Astrocyte of the spinal cord (primary cell): ENCODE measurements at places on chromosomes 7 and 10.

DNA sequence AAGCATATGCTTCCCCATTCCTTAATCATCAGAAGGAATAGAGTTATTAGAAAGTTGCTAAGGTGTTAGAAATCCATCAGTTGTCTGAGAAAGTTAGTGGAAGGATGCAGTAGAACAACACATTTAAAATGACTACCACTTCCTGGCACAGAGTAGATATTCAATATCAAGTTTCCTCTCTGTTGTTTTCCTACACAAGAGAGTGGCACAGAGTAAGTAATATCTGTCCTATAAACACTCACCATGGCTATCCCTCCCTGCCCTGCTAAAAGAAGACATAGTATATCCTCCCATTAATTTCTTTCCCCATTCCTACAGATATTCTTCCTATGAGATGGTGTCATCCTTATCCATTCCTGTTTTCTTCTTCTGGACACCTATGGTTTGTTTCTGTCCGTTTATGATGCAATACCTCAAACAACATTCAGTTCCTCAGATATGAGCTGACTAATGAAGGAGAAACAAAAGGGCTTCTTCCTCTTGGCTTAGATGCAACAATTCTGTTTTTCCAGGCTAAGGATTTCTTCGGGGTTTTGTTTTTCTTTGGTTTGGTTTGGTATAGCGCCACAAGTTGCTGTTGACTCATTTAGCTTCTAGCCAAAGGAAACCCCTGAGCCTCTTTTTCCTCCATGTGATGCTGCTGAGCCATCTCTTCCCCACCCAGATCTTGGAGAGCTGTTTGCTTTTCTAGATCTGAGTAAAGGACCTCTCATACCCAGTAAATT, 32.9 kb upstream of the BPGM start:
- peak; percentile 99 for DNase-seq

DNA sequence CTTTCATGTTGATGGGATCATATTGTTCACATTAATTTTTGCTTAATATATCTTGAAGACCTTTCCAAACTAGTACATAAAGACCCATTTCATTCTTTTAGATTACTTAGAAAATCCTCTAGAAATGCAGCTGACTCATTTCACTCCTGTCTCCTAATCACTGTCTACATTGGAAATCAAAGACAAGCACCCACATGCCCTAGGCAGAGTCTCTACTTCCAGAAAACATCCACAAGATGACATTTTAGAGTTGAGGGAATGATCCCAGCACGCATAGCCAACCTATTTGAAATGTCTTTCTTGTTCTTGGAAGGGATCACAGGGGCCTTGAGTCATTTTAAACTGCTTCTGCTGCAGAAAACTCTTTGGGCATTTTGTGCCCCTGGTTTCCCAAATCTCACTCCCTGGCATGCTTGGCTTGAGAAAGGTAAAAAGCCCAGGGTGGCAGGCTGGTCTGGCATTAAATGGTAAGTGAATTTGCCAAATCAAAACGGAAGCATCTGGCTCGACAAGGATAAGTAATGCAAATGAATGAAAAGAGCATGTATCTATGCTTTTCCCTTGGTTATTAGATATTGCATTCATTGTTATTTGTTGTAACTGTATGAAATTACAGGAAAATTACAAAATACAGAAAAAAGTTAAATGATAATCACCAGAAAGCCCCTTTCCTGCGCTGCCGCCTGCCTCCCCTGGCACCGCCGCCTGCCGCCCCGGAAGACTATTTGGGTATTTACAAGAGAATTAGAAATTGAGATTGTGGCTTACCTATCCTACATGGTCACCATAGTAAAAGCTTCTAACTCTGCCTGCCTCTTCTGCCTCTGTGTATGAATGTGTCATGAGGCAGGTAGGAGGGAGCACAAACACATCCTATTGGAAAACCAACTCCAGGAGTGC, 225.3 kb downstream of the PTEN start:
- DNase-seq: no peak

- DNase-seq: peak; percentile 44
These were observed 140.3 kb upstream of the ODAD2 start for GRCh38 chr10:28139138-28139537.

DNA sequence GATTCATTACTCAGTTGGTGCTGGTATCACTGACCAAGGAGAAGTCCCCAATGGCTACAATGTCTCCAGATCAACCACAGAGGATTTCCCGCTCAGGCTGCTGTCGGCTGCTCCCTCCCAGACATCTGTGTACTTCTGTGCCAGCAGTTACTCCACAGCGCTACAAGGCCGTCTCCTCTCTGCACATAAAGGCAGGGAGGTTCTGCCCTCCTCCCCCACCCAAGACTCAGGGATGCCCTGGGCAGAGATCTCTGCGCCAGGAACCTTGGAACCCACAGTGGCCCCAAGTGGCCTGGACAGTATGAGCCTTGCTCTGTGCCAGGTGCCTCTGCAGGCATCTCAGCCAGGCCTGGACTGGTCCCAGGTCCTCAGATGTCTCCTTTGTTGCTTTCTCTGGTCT, 193.4 kb upstream of the PRSS58 start:
- DNase-seq: no peak

- DNase-seq: no peak
These were observed 24.7 kb downstream of the DAGLB start for GRCh38 chr7:6422926-6423632.

DNA sequence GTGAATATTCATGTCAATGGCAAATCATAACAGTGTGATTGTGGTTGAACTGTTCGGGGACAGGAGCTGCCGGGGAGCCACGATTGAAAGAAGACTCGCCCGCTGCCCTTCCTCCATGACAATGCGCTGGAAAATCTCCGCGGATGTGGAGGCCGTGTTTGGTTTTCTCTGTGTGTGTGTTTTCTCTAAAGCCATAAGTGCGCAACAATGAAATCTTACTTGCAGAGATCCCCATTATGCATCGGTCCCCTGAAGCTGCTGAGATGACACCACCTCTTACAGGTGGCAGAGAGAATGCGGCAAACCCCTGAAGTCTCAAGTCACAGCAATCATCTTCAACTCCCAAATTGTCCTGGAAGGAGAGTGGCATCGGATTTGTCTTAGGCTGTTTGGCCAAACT, 442.3 kb upstream of the MKI67 start:
- DNase-seq: no peak

DNA sequence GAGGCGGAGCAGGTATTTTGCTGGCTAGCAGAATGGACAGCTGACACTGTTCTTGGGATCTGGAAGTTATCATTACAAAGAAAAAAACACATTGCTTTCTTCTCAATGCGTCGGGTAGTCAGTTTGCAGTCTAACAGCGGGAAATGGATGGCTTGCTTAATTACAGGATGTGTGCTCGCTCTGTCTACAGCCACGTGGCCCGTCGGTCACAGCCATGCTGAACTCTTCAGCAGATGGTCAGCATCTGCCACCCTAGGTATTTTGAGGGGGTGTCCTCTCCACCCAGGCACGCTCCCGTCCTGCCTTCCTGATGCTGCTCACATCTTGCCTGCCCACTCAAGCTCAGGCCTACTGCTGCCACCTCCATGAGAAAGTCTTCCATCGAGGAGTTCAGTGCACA, 20.4 kb upstream of the INMT start:
- DNase-seq: no peak

GRCh38 chr7:70678621-70679251, 453.2 kb upstream of the GALNT17 start:
- peak; percentile 89 for DNase-seq

DNA sequence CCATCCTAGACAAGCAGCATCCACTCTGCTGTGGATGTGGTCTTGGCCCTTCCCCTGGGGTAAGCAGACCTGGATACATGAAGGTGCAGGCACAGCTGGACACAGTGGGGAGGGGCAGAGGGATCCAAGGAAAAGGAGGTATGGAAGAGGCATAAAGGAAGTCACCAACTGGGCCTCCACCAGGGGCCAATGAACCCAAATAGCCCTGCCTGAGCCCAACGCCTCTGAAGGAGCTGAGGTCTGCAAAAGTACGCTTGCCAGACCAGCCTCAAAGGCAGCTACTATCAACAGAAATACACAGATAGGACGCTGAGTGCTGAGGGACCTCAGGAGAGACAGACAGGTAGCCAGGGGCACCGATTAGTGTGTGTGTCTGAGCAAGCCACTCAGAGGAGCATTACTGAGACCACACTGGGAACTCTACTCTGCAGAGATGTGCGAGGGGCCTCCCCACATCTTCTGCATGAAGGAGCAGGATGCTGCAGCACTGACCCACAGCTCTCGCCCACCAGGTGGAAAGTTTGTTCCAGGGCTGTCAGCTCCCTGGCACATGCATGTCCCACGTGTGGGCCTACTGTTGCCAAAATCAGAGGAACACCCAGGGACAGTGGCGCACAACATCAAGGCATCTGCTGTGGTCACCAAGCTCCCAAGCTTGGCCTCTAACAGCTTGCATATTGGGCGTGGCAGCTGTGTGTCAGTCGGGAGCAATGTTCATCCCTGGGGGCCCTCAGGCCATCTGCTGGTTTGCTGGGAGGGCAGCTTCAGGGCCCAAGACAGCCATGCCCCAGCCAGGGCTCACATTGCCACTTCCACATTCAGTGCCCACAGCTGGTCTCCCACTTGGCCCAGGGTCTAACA, 40.0 kb downstream of the MKI67 start:
- no peak for DNase-seq

DNA sequence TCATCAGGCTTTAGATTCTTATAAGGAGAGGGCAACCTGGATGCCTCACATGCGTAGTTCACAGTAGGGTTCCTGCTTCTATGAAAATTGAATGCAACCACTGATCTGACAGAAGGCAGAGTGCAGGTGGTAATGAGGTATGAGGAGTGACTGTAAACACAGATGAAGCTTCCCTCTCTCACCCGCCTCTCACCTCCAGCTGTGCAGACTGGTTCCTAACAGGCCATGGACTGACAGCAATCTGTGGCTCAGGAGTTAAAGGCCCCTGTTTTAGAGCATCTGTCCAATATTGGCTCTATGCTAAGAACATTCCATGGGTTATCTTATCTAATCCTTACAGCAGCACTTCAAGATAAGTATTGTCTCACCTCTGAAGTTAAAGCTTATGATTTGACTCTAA, 213.5 kb upstream of the NRP1 start:
- DNase-seq: no peak

- DNase-seq: peak; percentile 77
These were observed 190.0 kb downstream of the PLXNA4 start for GRCh38 chr7:132386201-132386681.

DNA sequence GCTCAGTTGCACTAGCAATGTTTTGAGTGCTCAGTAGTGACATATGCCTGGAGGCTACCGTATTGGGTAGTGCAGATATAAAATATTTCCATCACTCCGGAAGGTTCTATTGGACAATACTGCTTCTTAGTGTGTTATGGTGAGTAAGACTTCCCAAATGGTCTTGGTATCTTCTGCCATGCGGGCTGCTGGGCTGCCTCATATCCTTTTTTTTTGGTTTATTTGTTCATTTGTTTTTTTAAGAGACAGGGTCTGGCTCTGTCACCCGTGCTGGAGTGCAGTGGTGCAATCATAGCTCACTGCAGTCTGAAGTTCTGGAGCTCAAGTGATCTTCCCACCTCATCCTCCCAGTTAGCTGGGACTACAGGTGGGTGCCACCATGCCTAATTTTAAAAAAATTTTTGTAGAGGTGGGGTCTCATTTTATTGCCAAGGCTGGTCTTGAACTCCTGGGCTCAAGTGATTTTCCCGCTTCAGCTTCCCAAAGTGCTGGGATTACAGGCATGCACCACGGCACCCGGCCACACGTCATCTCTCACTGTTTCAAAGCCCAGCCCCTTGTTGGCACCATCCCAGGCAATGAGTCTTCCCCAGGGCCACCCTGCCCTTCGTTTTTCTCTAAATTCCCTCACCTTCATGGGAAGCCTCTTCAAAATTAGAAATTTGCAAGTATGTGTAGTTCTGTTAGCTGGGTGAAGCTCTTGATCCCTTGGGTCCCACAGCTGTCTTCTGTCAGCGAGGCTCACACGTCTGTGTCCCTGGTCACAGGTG, 111.0 kb upstream of the KLF14 start:
- peak; percentile 67 for DNase-seq

DNA sequence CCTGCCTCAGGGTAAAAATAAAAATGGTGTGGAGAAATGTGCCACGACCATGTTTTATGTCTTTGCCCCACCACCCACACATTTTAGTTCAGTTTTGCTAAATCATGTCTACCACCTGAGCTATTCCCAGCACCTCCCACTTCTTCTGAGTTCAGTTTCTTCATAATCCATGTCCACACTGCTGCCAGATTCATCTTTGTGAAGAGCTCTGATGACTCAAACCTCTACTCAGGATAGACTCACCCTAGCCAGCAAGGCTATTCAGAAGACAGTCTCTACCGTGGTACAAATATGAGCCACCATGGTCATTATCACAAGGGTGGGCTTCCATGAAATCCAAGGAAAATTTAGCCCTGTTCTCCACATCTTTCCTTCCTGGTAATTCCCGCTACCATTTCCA, 231.1 kb upstream of the PRKCQ start:
- no peak for DNase-seq

DNA sequence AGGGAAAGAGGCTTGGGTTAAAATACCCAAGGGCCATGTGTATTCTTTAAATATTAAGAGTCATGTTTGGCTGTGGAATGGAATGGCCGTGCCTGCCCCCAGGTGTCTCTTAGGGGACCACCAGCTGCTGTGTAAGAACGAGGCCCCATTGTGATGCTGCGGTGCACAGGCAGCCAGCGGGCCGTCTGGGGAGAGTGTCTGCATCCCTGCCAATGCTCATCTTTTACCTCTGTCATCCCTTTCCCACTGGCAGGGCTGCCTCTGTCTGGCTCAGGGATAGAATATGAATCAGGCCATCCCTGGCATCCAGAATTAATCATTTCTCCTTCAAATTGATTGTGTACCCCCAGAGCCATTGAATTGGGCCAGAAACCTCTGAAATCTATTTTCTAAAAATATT, 137.8 kb upstream of the GALNT17 start:
- no peak for DNase-seq

GRCh38 chr10:6738112-6738768, 158.2 kb upstream of the PRKCQ start:
- peak; percentile 42 for DNase-seq

GRCh38 chr10:34102237-34102673, 712.8 kb downstream of the PARD3 start:
- DNase-seq: no peak

DNA sequence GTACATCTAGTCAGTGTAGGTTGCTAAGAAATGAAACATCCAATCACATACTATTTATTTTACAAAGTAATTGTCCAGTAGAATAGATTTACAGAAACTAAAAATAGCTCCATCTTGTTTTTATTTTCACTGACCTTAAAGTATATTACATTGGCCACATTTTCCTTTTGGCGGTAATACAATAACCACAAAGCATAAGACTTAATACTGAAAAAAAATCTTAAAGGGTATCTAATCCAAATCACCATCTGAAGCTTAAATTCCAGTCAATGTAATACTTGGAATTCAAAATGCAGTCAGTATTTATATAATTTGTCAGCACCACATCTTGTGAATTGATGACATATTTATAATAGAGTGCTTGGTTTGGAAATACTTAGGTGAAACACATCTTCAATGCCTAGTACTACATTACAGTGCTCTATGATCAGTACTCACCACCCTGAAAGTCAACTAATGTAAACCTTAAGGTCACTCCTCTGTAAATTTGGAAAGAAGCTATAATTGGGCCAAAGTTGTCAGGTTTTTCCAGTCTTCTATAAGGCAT, 8.9 kb downstream of the ANKMY2 start:
- peak; percentile 50 for DNase-seq

GRCh38 chr10:83372646-83373045, 766.7 kb upstream of the GHITM start:
- peak; percentile 1 for DNase-seq

- no peak for DNase-seq
These were observed 1.4 kb upstream of the AP5Z1 start for GRCh38 chr7:4774007-4774406.
